ENCODE measurements at places on chromosomes 16 and 17.
A peak's percentile ranks its signal among the peaks of the same experiment; 100 is the strongest.

DNA sequence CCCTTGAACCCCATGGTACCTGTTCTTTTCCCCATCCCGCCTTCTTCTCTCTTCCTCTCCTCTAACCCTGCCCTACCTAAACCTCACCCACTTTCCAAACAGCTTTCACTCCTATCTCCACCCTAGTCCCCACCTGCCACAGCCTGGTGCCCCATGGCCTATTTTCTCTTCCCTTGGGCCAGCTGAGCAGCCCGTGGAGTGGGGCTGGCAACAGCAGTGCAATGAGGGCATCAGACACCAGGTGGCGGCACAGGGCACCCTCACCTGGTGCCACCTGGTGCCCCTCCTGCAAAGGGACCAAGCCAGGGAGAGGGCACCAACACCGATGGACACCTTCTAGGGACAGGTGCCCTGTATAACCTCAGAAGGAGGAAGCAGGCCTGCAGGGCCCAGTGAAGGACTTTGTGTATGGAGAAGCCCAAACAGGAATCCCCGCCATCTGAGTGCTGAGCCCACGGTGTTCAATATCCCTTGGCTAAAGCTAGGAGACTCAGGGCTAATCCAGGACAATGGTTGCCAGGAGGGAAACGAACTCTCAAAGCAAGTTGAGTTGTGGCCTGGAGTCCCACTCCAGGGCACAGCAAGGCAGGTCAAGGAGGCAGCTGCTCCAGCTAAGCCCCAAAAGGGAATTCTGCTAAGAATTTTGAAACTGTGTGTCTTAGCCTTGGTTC, 4.0 kb upstream of the ABCC3 start:
- DNase-seq, result peak; percentile 39

GRCh38 chr17:58970609-58971450, 135.8 kb downstream of the TRIM37 start:
- peak; percentile 29 for DNase-seq

DNA sequence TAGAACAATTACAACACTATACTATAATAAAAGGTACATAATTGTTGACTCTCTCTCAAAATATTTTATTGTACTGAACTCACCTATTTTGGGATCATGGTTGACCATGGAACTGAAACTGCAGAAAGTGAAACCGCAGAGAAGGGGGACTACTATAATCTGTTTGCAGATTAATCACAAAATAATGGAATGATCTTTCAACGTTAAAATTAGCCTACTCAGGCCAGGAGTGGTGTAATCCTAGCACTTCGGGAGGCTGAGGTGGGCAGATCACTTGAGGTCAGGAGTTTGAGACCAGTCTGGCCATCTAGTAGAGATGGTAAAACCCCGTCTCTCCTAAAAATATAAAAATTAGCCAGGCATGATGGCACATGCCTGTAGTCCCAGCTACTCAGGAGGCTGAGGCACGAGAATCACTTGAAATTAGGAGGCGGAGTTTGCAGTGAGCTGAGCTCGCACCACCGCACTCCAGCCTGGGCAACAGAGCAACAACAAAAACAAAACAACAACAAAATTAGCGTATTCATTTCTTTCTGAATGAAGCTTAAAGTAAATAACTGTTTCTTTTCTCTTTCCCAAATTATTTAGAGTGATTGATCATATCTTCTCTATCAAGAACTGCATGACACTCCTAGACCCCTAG, 45.6 kb downstream of the IKZF3 start:
- no peak for DNase-seq

DNA sequence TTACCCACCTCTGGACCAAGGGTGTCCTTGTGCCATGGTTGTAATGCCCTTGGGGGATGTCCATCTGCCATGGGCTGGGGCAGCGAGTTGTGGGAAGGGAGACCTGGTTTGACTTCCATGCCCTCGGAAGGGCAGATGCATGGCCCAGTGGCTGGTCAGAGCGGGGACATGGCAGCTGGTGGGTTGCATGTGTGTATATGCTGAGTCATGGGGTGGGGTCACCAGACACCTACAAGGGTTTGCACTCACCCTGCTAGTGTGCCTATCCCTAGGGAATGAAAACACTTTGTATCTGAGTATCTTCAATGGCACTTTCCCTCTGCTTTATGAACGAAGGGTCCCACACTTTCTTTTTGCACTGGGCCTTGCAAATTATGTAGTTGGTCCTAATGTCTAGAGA, 10.6 kb upstream of the HNF1B start:
- no peak for DNase-seq

- peak; percentile 23 for DNase-seq
Measured at GRCh38 chr16:66596986-66597848, 7.3 kb upstream of the CMTM3 start.

GRCh38 chr17:75825748-75826370, 18.3 kb downstream of the UNC13D start:
- DNase-seq, result no peak

GRCh38 chr17:17815062-17815406, 21.8 kb downstream of the SREBF1 start:
- no peak for DNase-seq
